Melanocyte of skin (primary cell): ENCODE measurements at places on chromosomes 4 and X. TPM values are rescaled to one million over a fixed set of nuclear protein-coding genes. Genes with fewer than 3 reads are reported as not detected.

The SPANXD gene
- total RNA-seq = not detected in 2 replicates

The SH3TC1 gene
- 26.2 and 48.0 TPM in 2 replicates for total RNA-seq

The PLXNB3 gene
- 9.6 and 12.4 TPM in 2 replicates for total RNA-seq

The RHOH gene
- total RNA-seq = not detected in 2 replicates

The MID1 gene
- 31.3 and 75.2 TPM in 2 replicates for total RNA-seq

The DMP1 gene
- not detected in 2 replicates for total RNA-seq

The COX7B gene
- 268 and 380 TPM in 2 replicates for total RNA-seq

The DNAAF6 gene
- not detected in 2 replicates for total RNA-seq

The GLOD5 gene
- total RNA-seq = not detected in 2 replicates

The GTPBP6 gene
- total RNA-seq = 27.5 and 37.8 TPM in 2 replicates

The NUDT10 gene
- 3.1 and 4.7 TPM in 2 replicates for total RNA-seq

The CFAP99 gene
- total RNA-seq = under 0.01 TPM in 1 of 2 replicates, not detected in the other

The TDO2 gene
- not detected in 2 replicates for total RNA-seq
